Activated naive CD4-positive, alpha-beta T cell treated with anti-CD3 and anti-CD28 coated beads for 36 hours (primary cell): ENCODE measurements at places on chromosomes 16 and 17.

- peaks cover 21% of the 10 kb centered on the region for H3K36me3 ChIP-seq
- peaks cover 12% of the 10 kb centered on the region for H3K27me3 ChIP-seq
- no peak for DNase-seq
- H3K4me1 ChIP-seq, result peaks cover 21% of the 10 kb centered on the region
Measured at GRCh38 chr16:82013139-82013538, 1.9 kb upstream of the SDR42E1 start.

GRCh38 chr17:73060721-73061120 is 31.8 kb downstream of the SLC39A11 start:
- peaks cover 2% of the 10 kb centered on the region for H3K36me3 ChIP-seq
- no peaks in the 10 kb centered on the region for H3K27me3 ChIP-seq
- H3K27ac ChIP-seq, result no peak overlapping the region
- H3K4me1 ChIP-seq, result peaks cover 5% of the 10 kb centered on the region
- H3K4me3 ChIP-seq, result no peak overlapping the region
- no peak for DNase-seq

DNA sequence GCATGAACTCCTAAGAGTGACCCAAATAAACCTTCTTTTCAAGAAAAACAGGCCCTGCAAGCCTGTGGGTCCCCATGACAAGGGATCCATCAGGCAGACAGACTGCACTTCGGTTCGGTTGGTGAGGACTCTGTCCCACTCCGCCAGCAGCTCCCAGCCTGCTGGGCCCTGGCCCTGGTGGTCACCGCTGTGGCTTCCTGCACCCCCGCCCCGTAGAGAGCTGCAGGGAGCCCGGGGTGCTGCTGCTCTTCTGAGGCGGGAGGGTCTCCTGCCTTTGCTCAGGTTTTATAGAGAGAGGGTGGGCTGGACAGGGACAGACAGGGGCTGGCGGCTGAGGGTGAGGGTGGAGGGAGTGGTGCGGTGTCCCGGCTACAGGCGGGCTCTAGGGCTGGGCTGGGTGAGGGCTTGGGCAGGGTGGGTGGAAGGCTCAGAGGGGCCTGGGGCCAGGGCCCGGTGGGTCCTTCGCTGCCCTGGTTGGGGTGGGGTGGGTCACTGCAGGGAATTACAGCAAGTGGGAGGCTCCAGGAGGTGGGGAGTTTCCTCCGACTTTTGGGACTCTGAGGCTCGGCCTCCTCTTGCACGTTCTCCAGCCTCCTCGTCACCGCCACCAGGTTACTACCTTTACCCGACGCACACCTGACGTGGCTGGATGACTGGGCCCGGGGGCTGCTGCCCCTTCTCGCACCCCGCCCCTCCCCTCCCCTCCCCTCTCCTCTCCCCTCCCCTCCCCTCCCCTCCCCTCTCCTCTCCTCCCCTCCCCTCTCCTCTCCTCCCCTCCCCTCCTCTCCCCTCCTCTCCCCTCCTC is 90.2 kb upstream of the CBX4 start:
- no peaks in the 10 kb centered on the region for H3K36me3 ChIP-seq
- peaks cover 31% of the 10 kb centered on the region for H3K4me1 ChIP-seq
- H3K27ac ChIP-seq, result no peak overlapping the region
- H3K27me3 ChIP-seq, result peaks cover 22% of the 10 kb centered on the region
- no peak for DNase-seq
- no peak overlapping the region for H3K4me3 ChIP-seq

DNA sequence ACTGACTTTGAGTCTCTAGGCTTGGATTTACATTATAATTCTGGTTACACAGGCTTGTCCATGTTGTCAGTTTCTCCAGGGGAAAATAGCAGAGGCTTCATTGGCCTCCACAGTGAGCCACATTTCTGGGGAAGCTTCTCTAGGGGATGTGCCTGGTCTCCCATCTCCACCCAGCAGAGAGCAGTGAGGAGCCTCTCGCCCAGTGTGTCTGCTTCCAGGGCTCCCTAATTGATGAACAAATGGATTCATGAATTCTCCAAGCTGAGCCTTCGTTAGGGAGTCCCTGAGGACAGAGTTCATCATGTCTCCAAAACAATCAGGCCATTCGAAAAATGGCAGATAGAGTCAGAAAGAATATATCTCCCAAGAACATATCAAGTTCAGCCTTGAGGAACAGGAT is 162.4 kb upstream of the TOX3 start:
- DNase-seq, result no peak
- no peaks in the 10 kb centered on the region for H3K27me3 ChIP-seq
- no peak overlapping the region for H3K4me3 ChIP-seq
- H3K4me1 ChIP-seq, result no peaks in the 10 kb centered on the region
- H3K27ac ChIP-seq, result no peak overlapping the region

DNA sequence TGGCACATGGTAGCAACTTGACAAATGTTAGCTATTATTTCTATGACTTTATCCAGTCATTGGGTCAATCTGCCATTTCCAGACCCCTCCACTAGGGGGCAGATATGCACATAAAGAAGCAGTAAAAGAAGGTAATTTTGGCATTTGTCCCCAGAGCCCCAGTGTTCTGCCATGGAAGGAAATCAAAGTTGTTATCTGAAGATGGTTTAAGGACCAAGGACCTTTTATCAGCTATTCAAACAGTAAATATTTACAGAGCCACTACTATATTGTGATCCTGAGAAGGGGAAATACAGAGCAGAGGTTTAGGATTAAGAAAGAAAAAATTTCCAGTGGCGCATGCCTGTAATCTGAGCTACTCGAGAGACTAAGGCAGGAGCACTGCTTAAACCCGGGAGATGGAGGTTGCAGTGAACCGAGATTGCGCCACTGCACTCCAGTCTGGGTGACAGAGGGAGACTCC is 20.0 kb downstream of the TRAF4 start:
- H3K4me1 ChIP-seq, result peaks cover 12% of the 10 kb centered on the region
- peaks cover 4% of the 10 kb centered on the region for H3K36me3 ChIP-seq
- no peak overlapping the region for H3K27ac ChIP-seq
- no peak overlapping the region for H3K4me3 ChIP-seq

DNA sequence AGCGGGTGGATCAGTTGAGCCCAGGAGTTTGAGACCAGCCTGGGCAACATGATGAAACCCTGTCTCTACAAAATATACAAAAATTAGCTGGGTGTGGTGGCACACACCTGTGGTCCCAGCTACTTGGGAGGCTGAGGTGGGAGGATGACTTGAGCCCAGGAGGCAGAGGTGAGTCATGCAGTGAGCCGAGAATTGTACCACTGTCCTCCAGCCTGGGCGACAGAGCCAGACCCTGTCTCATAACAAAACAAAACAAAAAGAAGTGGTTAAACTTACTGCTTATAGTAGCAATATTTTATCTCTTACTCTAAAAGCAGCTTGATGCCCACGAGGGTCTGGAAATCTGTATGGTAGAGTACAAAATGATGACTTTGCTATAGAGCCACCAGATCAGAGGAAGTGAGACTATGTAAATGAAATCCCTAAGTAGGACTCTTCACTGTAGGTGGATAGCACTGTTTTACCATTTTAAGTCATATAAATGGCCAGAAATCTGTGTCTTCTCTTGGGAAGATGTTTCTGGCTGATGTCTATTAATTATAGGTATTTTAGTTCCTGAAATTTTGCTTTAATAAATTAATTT is 60.4 kb upstream of the MRC2 start:
- peaks cover 23% of the 10 kb centered on the region for H3K4me1 ChIP-seq
- no peak overlapping the region for H3K27ac ChIP-seq
- DNase-seq, result no peak
- H3K4me3 ChIP-seq, result no peak overlapping the region

DNA sequence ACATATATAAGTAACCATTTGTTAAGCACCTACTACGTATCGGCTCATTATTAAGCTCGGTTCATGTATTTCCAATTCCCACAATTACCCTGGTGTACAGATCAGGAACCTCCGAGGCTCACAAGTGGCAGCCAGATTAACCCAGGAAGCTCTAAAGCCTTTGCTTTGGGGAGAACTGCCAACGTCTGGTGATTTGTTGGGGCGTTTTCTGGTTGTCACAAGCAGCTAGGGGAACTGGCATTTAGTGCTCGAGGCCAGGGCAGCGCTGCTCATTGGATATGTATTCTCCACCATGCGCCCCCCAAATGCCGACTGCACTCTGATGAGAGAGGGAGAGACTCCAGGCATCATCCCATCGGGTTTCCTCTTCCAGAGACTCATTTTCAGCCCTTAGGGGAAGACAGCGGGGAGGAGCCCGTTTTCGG is 541 bp downstream of the ZNF18 start:
- peaks cover 15% of the 10 kb centered on the region for H3K36me3 ChIP-seq
- H3K27me3 ChIP-seq, result no peaks in the 10 kb centered on the region
- peaks cover 24% of the 10 kb centered on the region for H3K4me1 ChIP-seq
- H3K4me3 ChIP-seq, result peak overlapping the region; percentile 88
- DNase-seq, result peak; percentile 47
- peak overlapping the region; percentile 81 for H3K27ac ChIP-seq

DNA sequence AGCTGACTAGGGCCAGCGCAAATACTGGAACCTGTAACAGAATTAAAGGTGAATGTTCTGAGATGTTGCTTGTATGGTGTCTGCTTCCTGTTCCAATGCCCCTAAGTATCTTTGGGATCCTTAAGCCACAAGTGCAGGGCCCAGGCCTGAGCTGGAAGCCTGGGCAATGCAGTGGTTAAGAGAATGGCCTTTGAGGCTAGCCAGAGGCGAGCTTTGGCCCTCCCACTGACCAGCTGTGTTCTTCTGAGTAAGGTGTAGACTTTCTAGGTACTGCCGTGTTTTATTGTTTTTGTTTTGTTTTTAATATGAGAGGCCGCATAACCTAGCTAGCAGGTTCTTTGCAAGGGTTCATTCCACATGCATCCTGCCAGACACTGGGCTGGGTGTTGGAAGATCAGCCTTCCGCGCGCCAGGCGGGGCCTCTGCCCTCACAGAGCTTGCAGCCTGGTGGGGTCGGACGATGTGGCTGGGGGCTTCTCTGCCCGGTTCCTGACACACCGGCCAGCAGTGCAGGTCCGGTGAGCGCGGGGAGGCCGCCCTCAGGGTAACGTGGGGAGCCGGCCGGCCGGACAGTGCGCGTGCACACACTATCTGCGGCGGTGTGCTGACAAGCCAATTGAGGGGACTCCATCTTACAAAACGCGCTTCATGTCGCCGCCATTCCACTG is 551 bp upstream of the MLX start:
- peaks cover 23% of the 10 kb centered on the region for H3K36me3 ChIP-seq
- H3K4me3 ChIP-seq, result peak overlapping the region; percentile 93
- peaks cover 59% of the 10 kb centered on the region for H3K4me1 ChIP-seq
- no peak for DNase-seq
- no peaks in the 10 kb centered on the region for H3K27me3 ChIP-seq

DNA sequence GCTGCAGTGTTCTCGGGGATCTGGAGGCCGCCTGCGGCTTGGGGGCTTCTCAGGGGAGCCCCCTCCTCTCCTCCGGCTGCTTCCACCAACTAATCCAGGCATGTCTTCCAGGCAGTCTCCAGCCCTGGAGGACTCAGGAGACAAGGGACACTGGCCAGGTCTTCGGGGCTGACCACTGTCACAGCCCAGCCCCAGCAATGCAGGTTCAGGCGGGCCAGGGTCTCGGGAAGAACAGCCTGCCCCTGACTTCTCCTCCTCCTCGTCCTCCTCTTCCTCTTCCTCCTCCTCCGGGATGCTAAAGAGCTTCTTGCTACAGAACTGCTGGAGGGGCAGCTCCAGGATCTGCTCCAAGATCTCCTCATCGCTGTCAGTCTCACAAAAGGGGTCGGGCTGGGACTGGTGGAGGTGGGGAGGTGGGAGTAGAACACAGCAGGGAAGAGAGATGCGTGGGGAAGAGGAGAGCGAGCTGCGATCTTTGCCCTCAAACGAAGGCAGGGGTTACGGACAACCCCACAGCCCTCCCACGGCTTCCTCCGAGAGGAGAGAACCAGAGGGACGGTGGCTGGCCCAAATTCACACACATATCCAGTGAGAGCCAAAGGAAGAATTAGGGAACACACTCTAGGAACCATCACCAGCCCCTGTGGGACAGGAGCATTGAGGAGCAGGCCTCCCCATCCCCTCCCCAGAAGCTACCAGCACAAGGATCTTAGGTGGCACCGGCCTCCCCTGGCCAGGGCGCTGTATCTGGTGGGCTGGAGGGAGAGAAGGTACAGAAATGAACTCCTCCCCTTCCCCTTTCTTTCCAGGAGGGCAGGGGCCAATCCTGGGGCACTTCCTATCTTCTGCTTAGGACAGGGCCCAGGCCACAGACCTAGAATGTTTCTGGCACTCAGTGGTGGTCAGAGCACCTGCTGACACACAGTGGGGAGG is 19.3 kb downstream of the TSPOAP1 start:
- H3K27ac ChIP-seq, result no peak overlapping the region
- H3K27me3 ChIP-seq, result no peaks in the 10 kb centered on the region
- no peak overlapping the region for H3K4me3 ChIP-seq
- DNase-seq, result no peak
- H3K4me1 ChIP-seq, result no peaks in the 10 kb centered on the region

GRCh38 chr17:37079735-37080134 is 131.0 kb downstream of the AATF start:
- no peak overlapping the region for H3K27ac ChIP-seq
- DNase-seq, result no peak
- no peak overlapping the region for H3K4me3 ChIP-seq
- no peaks in the 10 kb centered on the region for H3K27me3 ChIP-seq
- peaks cover 6% of the 10 kb centered on the region for H3K36me3 ChIP-seq

- H3K4me1 ChIP-seq, result no peaks in the 10 kb centered on the region
- no peak for DNase-seq
- no peak overlapping the region for H3K27ac ChIP-seq
- no peaks in the 10 kb centered on the region for H3K36me3 ChIP-seq
Measured at GRCh38 chr16:86734543-86735460, 156.5 kb downstream of the FOXL1 start.

- H3K27me3 ChIP-seq, result no peaks in the 10 kb centered on the region
- H3K27ac ChIP-seq, result peak overlapping the region; percentile 64
- DNase-seq, result no peak
Measured at GRCh38 chr16:46688101-46688653, 801 bp downstream of the VPS35 start.

- H3K27me3 ChIP-seq, result no peaks in the 10 kb centered on the region
- peaks cover 8% of the 10 kb centered on the region for H3K36me3 ChIP-seq
- H3K4me3 ChIP-seq, result no peak overlapping the region
- peaks cover 49% of the 10 kb centered on the region for H3K4me1 ChIP-seq
- DNase-seq, result peak; percentile 85
Measured at GRCh38 chr17:68356520-68356919, 65.2 kb downstream of the ARSG start.

GRCh38 chr17:64580384-64581315 is 73.9 kb downstream of the CEP95 start:
- peaks cover 14% of the 10 kb centered on the region for H3K36me3 ChIP-seq
- no peak overlapping the region for H3K4me3 ChIP-seq
- H3K27me3 ChIP-seq, result no peaks in the 10 kb centered on the region
- H3K27ac ChIP-seq, result peak overlapping the region; percentile 82

DNA sequence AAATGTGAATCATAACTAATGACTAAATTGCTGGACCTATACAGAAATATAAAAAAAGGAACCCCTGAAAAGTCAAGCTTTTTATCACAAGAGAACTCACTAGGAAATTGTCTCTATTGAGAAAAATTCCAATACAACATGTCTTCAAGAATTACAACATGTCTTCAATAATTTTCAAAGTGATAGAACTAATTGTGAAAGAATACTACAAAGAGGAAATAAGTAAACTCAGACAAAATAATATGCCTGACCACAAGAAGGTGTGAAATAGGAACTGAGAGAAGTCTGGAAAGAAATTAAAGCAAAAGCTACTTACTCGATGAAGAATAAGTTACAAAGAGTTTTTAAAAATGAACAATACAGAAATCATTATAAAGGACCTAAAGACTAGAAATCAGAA is 29.9 kb upstream of the OR1G1 start:
- H3K27ac ChIP-seq, result no peak overlapping the region
- no peaks in the 10 kb centered on the region for H3K36me3 ChIP-seq
- DNase-seq, result no peak
- no peak overlapping the region for H3K4me3 ChIP-seq
- H3K27me3 ChIP-seq, result peaks cover 12% of the 10 kb centered on the region
- no peaks in the 10 kb centered on the region for H3K4me1 ChIP-seq
